ENCODE measurements at places on chromosomes 1 and 21.
A peak's percentile ranks its signal among the peaks of the same experiment; 100 is the strongest.

- no peak for DNase-seq
These were observed 37.5 kb upstream of the SLAMF9 start for GRCh38 chr1:159991513-159991912.

DNA sequence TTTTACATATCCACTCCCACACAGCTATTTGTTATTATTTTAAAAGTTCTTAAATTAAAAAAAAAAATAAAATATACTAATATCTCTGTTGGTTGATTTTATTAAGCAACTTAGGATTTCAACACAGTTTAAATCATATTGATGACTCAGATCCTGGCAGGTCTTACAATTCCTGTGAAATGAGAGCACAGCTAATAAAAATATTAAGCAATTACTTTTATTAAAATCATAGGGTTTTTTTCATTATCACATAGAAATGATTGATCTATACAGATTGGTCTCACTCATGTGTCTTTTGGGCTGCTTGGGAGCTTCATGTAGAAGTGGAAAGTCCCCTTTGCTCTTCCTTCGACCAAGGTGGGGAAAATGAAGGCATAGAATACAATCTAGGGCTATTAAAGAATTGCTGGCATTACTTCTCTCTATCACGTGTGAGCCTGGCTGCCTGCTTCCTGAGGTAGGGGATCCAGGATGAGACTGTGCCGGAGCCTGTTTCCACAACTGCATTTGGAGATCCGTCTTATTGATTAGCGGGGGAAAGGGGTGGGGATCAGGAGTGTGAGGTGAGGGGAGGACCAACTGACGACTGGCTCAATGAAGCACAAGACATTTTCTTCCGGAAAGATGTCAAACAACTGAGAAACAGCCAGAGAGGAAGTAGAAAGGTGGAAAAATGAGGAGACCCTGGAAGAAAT lies 858.0 kb downstream of the USP25 start:
- DNase-seq = no peak

DNA sequence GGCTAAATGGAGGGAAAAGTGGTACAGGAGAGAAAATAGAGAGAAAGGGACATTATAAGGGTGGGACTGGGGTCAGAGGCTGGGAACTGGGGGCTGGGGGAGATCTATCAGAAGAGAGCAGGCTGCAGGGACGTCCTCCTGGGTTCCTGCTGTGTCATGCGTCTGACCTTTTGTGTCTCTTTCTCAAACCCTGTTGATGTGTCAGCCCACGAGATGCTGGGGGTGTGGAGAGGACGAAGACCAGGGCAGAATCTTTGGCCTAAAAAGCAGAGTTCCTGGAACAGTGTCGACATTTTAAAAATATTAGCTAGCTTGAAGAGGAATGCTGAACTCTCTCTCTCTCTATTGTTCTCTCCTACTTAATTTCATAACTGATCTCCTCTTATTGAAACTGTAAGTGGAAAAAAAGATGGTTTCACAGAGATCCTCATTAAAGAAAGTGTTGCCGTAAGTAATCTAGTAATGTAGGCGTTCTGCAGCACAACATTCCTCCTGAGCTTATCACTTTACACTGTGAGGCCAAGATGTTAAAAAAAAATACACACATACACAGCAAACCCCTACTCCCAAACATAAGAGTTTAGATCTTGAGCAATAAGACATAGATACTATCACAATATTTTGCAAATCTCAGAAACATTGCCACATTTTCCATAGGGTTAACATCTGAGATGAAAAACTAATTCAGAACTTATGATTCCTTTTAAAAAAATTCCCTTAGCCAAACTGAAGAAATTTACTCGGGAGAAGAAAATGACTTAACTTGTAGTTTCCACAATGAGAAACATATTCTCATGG lies 52.6 kb downstream of the RUNX1 start:
- no peak for DNase-seq

GRCh38 chr1:3027611-3028371 lies 6.5 kb downstream of the ACTRT2 start:
- DNase-seq = peak; percentile 27

DNA sequence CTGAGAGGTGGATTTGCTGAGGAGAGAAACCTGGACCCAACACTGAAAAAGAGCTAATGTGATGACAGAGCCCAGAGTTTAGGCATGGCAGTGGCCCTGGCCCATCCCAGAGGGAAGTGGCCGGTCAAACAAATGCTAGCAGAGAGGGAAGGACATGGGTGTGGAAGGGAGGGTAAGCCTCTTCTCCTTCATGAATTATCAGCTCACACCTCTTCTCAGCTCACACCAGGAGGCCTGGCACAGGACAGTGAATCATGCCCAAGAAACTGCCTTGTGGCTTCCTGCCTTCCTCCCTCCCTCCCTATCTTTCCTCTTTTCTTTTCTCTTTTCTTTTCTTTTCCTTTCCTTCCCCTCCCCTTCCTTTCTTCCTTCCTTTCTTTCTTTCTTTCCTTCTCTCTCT lies 1.3 kb upstream of the SPRR3 start:
- DNase-seq = no peak

DNA sequence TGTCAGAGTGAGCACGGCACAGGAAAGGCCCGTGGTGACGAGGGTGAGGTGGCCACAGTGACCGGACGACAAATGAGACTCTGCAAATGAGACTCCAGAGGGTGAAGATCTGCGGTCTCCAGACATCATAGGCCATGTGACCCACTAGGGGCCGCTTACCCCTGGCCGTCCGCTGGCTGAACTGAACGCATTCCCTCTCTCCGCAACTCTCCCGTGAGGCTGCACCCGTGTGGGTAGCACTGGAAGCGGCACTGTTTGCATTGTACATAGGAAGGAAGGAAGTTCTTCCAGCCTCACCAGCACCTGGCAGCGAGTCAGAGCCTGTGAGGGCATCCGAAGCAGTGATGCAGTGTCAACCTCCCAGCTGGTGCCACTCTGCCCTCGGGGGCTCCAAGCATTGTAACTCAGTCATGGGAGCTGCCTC lies 23.6 kb upstream of the SPSB1 start:
- DNase-seq = peak; percentile 64

DNA sequence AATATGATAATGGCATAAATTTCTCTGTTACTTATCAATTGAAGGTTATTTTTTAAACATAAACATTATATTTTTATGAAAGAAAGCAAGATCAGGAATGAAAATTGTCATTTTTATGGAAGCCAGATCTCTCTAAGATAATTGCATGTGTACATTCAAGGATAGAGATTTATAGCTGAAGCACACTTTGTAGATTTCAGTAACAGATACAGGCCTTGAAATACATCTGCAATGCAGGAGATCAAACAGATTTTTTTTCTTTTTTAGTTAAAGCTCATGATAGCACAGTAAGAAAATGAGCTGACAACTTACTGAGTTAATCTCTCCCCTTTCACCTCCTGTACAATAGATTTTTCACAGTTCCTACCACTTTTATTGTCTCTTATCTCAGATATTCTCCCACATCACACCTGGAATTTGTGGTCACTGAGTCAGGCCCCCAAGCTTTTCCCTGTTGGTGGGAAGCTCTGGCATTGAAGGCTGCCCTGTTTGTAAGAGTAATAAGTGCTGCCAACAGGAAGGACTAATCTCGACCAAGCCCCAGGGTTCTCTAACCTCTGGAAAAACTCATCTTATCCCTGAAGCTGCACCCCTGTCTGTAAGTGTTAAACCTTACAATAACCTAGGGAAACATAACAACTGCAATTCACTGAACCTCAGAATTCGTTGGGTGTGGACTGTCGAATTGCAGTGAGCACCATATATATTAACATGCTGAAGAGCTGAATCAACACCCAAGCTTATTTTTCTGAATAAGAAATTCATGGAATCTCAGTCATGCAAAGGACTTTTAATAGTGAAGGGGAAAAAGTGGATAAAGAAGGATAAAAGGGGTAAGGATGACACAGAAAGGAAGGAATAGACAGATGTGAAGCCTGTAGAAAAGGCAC lies 599.0 kb downstream of the LMO4 start:
- no peak for DNase-seq

DNA sequence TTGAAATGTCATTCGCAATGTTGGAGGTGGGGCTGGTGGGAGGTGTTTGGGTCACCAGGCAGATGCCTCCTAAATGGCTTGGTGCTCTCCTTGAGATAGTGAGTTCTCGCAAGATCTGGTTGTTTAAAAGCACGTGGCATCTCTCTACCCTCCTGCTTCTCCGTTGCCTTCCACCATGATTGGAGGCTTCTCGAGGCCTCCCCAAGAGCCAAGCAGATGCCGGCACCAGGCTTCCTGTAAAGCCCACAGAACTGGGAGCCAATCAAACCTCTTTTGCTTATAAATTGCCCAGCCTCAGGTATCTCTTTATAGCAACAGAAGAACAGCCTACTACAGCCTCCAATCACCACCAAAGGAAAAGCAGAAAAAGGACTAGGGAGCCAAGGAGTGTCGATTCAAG lies 80.5 kb downstream of the PDE9A start:
- DNase-seq = no peak

- no peak for DNase-seq
These were observed 47.9 kb downstream of the SMYD3 start for GRCh38 chr1:246459221-246459620.

DNA sequence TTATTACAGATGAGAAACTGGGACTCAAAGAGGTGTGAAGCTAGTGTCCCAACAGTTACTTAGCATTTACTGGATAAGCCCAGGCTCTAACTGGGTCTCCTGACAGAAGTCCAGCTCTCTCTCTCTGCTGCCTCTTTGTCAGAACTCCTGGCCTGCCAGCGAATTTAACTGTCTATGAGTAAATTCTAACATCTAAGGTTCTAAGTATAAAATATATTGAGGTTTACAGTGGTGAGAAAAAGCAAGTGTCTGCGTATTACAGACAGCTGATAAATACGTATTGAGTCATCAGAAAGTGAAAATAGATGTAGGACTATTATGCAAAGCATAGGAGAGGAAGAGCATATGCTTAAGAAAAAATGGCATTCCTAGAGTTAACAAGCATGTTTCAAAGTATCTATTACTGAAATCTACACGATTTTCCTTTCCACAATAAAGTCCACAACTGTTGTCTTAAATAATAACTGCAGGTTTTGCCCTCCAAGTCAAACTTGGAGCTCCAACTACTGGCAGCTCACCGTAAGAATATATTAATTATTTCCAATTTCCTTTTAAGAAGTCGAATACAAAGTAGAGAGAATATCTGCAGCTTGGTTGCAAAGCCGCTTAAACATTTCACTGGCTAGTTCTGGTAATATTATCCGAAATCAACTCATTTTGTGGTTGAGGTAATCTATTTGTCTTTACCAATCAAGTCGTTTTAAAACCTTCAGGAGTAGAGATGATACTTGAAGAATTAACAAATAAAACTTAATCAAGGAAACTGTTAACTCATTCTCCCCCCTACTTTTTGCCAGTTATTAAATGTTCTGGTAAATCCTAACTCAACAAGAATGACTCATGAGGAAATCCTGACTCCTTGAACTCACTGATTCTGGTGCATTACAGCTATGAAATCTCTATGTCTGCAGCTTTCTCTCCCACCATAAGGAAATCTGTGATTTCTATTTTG lies 1.4 kb upstream of the RGS2 start:
- DNase-seq = no peak

GRCh38 chr1:151012684-151013471 lies 4.6 kb downstream of the PRUNE1 start:
- DNase-seq = peak; percentile 42

GRCh38 chr1:153509036-153509435 lies 26.8 kb downstream of the S100A6 start:
- DNase-seq = no peak

GRCh38 chr1:224770336-224770693 lies 154.2 kb downstream of the CNIH3 start:
- DNase-seq = no peak

- DNase-seq = no peak
These were observed 1.3 kb downstream of the GPSM2 start for GRCh38 chr1:108878160-108878469.

DNA sequence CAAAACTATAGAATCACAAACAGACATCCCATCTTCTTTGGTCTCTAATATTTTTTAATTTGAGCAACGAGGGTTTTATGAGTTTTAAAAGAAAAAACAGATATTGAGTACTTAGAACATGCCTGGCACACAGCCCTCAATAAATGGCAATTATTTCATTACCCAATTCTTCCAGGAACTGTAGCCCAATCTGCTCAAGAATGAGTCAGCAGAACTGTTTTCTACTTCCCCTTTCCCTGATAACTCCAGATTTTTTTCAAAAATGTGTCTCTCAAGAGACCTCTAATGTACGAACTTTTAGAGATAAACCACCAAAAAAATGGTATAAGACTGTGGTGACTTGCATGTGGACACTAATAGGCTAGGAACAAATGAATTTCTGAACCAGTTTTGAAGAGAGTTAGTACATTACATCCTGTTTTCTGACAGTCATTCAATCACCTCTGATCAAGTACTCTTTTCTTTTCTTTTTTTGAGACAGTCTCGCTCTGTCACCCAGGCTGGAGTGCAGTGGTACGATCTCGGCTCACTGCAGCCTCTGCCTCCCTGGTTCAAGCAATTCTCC lies 11.5 kb downstream of the ABL2 start:
- no peak for DNase-seq

GRCh38 chr21:32403201-32403777 lies 9.2 kb upstream of the EVA1C start:
- no peak for DNase-seq

- DNase-seq = no peak
These were observed 13.6 kb upstream of the FAM3B start for GRCh38 chr21:41302976-41303375.

Data from kidney (tissue), 22 donors.